RPMI8226 (cell line): ENCODE measurements at places on chromosomes 1 and 21.

- peak; percentile 72 for DNase-seq
Observed at GRCh38 chr21:44709426-44710293, 1.7 kb downstream of the TSPEAR start.

GRCh38 chr1:203057911-203058675, 27.7 kb downstream of the MYOG start:
- no peak for DNase-seq

- no peak for DNase-seq
Observed at GRCh38 chr1:22562584-22563583, at the start of gene EPHA8. EPHA8 (plus strand) TSS chr1:22563489; CDS start chr1:22563636, 147 bp downstream.

GRCh38 chr1:101314244-101314643, 77.4 kb downstream of the S1PR1 start:
- no peak for DNase-seq

DNA sequence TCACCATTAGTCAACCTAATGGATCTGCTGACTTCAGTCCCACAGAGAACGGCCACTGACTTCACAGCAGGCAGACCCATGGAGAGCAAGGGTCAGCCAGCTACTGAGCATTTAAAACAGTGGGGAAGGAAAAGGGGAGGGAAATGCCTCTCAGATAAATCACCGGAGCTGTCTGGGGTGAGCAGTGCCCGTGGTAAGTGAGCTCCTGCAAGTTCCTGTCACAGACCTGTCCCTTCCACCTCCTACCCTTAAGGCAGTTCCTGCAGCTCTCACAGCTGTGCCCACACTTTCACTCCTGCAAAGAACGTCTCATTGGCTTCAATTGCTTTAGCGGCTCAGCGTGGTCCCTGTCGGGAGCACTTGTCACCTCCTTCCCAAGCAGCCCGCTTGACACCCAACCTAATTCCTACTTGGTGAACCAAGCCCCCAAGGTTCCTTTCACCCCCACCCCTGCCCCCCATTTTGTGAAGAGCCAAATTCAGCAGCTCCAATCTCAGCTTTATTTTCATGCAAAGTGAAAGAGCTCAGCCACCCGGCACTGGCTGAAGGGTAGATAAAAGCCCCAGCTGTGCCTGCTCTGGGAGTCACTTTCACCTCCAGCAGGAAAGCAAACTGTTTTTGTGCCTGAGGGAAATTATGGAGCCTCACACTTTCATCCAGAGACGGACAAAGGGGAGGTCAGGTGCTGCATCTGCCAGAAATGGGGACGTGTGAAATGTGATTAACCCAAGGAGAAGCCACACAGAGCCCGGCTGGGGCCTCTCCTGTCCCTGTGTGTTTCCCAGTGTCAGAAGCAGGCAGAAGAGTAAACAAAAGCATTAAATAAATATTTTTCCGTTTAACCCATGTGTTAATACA, 306.2 kb downstream of the TTLL7 start:
- no peak for DNase-seq

DNA sequence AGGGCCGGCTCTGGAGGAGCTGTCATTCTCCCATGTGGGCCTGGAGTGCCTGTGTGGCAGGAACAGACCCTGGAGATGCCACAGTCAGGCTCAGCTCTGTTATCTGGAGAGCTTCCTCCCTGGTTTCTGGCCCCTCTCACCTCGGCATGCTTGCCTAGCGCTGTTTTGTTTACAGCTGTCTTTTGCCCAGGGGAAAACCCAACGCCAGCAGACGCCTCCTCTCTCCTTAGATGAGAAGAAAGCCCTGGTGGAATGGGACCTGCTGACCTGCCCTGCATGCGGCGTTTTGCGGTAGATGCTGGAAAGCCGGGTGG, 104.9 kb downstream of the CRYAA start:
- DNase-seq, result no peak

DNA sequence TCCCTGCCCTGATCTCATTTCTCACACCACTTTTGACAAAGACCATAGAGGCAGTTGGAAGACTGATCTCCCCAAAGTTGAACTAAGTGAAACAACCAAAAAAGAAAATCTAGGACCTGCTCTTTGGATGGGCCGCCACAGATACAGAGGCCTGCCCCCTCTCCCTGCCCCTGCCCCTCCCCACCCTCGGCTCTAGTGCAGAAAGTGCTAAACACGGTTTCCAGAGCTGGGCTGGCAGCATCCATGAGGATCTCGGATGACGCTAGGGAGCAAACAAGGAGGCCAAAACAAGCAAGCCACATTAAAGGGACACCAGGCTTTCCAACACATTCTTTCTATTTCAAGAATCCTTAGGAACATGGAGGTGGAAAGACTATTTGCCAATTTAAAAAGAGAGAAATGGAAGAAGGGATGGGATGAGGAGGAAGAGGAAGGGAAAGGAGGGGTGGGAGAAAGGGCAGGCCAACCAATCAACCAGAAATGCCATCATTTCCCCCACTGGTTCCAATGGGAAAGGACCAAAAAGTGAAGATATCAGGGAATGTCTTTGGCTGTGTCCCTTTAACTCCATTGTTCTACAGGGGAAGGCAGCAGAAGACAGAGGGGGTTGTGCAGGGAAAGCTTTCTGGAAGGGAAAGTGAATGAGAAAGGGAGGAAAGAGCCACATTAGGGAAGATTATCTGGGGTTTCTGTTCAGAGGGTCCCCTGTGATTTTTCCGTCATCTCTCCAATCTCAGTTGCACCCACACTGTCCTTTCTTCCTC, 38.3 kb upstream of the GOLT1A start:
- DNase-seq, result no peak

GRCh38 chr1:205422993-205423642, 1.3 kb upstream of the LEMD1 start:
- no peak for DNase-seq

DNA sequence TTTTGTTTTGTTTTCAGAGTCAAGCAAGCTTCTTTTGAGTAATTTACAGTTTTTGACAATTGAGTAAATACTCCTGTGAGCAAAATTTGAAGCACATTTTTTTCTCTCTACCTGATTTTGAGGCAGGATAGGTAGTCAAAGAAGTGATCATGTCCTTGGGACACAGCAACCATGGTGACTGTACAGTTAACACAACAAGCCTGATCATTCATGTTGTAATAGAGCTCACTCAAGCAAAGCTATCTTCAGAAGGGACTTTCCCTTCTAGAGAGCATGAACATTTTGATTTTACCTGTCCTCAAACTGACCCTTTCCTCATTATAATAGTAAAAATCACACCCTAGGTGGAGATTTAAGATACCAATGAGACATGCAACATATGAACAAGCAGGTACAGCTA, 126.5 kb upstream of the KCNK1 start:
- no peak for DNase-seq

DNA sequence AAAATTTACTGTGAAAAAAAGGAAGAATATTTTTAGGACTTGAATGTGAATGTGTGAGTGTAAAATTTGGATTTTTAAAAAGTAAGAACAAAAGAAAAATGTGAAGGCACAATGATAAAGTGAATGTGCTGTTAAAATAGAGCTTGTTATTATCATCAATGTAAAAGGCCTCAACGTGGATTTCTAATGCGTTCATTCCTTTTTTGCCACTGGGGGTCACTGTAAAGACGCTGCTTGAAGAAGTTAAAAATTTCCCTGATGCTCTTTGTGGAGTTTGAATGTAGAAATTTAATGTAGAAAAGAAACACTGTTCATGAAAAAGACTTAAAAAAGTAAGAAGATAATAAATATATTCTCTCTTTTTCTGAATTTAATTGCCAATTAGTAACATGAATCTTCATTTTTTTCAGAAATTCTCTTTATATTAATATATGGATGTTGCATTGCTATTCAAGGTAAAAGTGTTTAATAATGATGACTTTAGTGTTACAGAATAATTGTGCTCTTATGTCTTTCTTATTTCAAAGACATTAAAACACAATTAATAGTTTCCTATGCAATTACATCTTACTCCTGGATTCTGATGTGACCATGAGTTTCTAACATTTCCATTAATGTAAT, 161.5 kb downstream of the DNM3 start:
- DNase-seq, result peak; percentile 59

DNA sequence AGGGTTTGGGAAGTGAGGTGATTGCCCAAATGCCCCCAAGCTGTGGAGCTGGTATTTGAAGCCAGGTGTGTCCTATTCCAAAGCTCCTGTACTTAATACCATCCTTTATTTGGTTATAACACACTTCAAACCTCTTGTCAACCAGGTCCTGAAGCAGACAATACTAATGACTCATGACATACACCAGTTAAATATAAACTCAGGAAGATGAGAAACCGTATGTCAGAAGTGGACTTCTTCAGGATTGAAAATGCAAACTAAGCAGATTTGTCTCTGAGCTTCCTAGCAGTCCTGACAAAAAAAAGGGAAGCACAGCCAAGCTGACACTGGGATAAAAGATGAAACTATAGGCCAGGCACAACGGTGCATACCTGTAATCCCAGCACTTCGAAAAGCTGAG, 70.6 kb downstream of the ALPL start:
- no peak for DNase-seq

GRCh38 chr1:23369335-23370013, at the start of gene ZNF436:
ZNF436 (minus strand) TSS chr1:23369836; CDS start chr1:23368005, 1,831 bp downstream.
- peak; percentile 98 for DNase-seq

DNA sequence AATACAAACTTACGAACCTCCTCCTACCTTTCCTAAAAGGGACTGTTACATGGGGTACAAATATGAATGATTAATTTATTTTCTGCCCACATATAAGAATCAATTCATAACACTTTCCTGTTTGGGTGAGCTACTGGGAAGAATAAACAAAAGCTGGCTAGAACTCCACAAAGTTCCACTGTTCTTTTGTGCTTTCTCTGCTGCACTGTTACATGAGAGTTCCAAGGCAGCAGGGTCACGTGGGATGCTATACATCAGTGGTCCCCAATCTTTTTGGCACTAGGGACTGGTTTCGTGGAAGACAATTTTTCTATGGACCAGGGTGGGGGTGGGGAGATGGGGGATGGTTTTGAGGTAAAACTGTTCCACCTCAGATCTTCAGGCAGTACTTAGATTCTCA, 2.2 kb upstream of the ANGPTL7 start:
- DNase-seq, result no peak

- no peak for DNase-seq
Observed at GRCh38 chr1:91171898-91172297, 150.1 kb upstream of the ZNF644 start.

DNA sequence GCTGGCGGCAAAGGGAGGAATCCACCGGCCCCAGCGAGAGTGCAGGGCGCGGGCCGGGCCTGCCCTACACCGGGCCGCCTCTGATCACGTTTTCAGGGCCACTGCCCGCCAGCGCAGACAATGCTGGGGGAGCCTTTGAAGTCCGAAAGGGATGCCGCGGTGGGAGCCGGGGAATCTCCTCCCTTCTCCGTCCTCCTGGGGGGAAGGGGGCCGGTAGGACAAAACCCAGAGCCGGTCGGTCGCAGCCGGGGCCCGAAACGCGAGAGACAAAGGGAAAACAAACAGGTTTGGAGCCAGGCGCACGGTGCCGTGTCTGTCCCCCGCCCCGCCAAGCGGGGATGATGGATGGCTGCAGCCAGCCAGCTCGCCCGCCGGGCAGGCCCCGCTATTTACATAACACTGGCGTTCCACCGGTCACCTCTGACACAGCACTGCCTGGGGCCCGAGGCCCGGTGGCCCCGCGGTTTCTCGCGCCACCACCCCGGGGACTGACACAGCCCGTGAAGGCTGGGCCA, 92.0 kb downstream of the CASZ1 start:
- no peak for DNase-seq

DNA sequence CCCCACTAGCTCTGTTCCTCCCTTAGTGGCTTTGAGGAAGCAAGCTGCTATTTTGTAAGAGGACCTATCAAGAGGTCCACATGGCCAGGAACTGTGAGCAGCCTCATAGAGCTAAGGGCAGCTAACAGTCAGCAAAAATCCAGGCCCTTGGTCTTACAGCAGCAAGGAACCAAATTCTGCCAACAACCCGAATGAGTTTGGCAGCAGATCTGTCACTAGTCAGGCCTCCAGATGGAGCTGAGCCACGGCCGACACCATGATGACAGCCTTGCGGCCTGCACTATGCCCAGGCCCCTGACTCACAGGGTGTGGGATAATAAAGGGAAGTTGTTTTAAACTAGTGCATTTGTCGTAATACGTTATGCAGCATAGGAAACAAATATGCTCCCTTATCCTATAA, 28.0 kb upstream of the H3-3A start:
- peak; percentile 30 for DNase-seq

- no peak for DNase-seq
Observed at GRCh38 chr1:96362623-96363022, 359.0 kb upstream of the PTBP2 start.

DNA sequence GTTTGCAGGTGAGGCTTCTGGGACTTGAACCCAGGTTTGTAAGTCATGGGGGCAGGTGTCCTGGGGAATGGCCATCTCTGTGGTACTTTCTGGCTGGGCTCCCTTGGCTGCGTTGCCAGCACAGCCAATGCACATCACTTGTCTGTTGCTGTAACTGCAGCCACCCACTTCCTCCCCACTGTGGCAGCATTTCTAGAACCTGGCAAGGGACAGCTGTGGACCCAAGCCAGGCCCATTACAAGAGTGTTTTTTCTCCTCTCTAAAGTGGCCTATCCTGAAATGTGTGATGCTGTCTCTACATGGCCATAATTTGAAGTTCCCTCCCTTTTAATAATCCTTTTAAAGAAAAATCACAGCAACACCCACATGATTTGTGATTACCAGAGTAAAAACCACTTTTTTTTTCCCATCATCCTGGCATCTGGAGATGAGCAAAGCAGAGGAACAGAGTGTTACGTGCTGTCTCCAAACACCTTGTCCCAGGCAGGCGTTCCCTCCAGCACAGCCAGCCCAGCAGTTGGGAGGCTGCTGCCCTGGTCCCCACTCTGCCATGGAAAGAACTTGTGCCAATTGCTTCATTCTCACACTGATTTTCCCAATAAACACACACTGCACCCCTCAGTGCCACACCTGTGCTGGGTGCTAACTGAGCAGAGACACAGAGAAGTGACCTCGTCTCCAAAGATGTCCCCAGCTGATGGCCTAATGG, 360.6 kb upstream of the USP24 start:
- no peak for DNase-seq

DNA sequence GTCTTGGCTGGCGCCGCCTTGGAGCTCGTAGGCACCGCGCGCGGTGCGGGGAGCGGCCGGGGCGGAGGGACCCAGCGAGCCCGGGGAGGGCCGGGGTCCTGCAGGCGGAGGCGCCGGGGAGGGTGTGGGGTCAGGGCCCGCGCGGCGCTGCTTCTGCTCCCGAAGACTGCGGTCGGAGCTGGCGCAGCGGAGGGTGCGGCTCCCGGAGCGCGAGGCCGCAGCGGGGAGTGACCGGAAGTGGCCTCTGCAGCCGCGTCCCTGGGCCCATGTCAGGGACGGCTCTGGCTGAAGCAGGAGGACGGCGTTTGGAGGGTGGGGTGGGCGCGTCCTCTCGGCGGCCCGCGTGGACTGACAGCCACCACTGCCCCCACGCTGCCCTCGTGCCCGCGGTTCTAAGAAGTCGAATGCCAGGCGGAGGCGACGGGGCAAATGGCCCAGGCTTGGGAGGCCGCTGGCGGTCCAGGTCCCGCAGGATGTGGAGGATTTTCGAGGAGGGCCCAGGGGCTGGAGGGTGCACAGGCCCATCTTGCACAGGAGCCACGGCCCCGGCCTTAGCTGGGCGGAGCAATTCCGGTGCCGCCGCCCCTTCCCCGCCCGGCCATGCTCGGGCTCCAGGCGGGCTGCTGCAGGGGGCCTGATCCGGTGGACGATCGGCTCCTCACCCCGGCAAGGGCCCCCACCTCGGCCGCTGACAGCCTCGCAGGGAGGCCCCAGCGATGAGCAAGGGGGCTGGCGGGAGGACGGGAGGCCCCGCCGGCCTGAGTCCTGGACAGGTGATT, 7.7 kb upstream of the ZNF669 start:
- DNase-seq, result no peak
